ENCODE measurements at places on chromosomes 6 and 20.

- DNase-seq: no peak
Measured at GRCh38 chr6:143164565-143165105, 103.9 kb downstream of the AIG1 start.

DNA sequence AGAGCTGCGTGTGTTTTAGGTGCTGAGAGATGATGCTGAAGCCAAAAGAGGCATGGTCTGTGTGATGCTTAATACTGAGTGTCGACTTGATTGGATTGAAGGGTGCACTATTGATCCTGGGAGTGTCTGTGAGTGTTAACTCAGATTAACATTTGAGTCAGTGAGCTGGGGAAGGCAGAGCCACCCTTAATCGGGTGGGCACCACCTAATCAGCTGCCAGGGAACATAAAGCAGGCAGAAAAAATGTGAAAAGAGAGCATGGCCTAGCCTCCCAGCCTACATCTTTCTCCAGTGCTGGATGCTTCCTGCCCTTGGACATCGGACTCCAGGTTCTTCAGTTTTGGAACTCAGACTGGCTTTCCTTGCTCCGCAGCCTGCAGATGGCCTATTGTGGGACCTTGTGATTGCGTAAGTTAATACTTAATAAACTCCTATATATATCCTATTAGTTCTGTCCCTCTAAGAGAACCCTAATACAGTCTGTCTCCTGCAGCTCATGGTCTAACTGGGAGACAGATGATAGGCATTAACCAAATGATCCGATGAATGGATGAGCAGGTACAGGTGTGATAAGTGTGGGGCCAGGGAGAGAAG is 91.6 kb downstream of the TFAP2C start:
- no peak for DNase-seq

- DNase-seq: peak; percentile 18
Measured at GRCh38 chr20:36391456-36391855, 85.3 kb downstream of the DLGAP4 start.

DNA sequence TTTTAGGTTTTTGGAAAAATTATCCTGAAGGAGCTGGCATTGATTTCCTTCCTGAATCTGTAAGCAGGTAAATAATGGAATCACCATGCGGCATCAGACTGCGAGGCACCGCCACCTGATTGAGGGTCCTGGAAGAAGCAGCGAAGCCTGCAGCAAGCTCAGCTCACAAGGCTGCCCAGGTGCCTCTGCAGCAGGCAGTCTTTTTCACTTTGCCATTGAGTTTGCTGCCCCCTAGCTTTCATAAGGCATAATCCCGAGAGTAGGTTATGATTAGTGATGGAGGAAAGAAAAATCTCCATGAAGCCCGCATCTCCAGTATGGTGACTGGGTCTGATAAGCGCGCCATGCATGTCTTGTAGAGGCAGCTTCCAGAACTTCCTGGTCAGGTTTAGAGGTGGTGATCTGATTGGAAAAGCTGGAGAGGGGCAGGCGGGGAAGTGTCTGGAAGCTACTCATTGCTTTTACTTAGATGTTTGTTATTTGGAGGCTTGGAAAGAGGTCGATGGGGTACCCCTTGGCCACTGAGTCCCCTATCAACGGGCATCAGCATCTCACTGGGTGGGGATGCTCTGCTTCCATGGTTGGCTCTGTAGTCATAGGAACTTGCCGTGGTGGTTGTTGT is 26.7 kb downstream of the IYD start:
- DNase-seq: peak; percentile 67

- DNase-seq: no peak
Measured at GRCh38 chr6:126574301-126574700, 234.4 kb downstream of the CENPW start.

DNA sequence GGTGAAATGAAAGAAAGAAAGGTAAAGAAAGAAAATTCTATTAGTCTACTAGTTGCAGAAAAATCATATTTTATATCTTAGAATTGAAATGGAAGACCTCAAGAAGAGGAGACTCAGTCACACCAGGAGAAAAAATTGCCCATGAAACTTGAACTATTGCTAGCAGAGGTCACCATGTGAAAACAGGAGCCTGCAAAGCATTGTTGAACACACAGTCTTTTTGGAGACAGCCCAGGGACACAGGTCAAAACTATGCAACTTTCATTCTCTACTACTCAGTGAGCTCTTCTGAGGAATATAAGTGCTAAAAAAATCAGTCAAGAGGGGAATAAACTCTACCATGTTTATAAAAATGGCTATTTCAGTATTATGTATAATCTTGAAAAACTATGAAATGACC is 89.8 kb upstream of the TENT5A start:
- DNase-seq: no peak

DNA sequence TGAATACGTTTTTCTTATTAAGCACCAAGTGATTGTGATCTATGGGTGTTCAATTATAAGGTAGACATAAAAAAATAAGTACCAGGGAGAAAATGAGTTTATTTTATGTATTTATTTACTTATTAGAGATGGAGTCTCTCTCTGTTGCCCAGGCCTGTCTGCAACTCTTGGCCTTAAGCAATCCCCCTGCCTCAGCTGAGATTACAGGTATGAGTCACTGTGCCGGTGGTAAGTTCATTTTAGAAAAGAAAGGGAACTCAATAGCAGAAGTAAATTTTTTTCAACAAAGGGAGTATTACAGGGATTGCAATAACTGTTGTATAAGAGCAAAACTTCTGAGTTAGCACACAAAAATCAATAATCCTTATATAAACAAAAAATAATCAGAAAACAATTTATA is 98.7 kb upstream of the FUT9 start:
- no peak for DNase-seq

GRCh38 chr20:32830437-32830836 is 10.7 kb downstream of the MAPRE1 start:
- DNase-seq: no peak

DNA sequence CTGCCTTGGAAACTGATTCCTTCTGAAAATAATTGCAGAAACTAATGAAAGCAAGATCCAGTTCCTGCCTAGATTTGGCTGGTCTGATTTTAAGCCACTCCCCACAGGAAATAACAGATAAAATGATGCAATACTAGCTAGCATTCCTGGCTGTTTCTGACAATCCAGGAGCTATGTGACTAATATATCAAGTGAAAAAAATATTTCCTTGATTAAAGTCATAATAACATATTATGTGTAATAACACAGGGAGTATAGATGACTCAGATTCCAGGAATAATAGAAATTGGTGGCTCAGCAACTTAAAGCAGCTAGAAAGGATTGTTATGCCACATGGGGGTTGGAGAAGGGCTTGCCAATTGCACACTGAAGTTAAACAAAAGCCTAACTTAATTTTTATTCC is 182.7 kb upstream of the SALL4 start:
- DNase-seq: peak; percentile 97

DNA sequence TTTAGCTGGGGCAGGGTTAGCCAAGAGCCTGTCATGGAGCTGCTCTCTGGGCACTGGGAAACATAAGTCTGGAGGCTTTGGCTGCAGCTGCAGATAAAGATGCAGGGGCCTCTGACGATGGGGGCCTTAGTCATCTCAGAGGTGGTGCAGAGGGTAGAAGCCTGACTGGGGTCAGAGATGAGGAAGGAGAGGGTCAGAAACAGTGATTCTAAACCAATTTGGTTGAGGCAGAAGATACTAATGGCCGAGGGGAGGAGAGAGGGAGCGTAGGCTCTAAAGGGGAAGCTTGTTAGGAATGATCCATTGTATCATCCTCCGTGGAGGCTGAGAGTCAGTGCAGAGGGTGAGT is 33.8 kb downstream of the PLEKHG1 start:
- no peak for DNase-seq

- peak; percentile 6 for DNase-seq
Measured at GRCh38 chr20:44247131-44247571, at the start of gene GDAP1L1. GDAP1L1 (plus strand) TSS chr20:44247308; CDS start chr20:44247335, 27 bp downstream.

DNA sequence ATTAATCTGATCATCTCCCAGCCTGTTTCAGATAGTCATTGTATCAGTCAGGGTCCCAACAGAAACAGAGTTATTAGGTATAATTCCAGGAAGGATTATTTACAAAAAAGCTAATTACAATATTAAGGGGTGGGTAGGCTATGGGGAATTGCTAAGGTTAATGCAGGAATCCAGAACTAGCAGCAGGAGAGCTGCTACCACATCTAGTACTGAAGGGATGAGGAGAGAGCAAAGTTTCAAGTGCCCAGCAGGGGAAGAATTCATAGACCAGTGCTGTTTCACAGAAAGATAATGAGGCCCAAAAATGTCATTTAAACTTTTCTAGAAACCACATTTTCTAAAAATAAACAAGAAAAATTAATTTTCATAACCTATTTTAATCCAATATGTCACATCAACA is 284.2 kb downstream of the HACE1 start:
- no peak for DNase-seq

GRCh38 chr6:126747728-126748540 is 370.5 kb upstream of the RSPO3 start:
- peak; percentile 56 for DNase-seq

Data from fibroblast of skin of back (primary cell).